Left cardiac atrium (tissue), 4 donors: ENCODE measurements at places on chromosomes 3 and 15. TPM values are rescaled to one million over a fixed set of nuclear protein-coding genes. Genes with fewer than 3 reads are reported as not detected.

- DNase-seq, result no peak
These were observed 12.5 kb downstream of the RBM5 start for GRCh38 chr3:50100956-50101845.

- DNase-seq, result no peak
These were observed 61.4 kb upstream of the C15orf39 start for GRCh38 chr15:75140080-75140879.

- DNase-seq, result peak; percentile 61
These were observed 41.0 kb downstream of the FLNB start for GRCh38 chr3:58049143-58049785.

DNA sequence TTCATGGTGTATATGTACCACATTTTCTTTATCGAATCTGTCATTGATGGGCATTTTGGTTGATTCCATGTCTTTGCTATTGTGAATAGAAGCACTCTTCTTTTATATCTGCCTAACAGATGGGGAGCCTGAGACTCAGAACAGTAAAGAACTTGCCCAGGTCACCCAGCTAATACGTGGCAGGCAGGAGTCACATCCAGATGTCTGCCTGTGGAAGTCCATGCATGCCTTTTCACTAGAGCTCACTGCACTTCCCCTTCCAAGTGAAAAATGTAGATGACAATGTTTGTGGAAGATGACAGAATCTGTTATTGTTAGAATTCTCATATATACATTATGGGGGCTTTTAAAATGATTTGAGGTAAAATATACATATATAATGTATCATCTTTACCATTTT, 165.0 kb downstream of the PDZRN3 start:
- no peak for DNase-seq

GRCh38 chr15:64527263-64527984, 67.0 kb downstream of the ZNF609 start:
- DNase-seq, result no peak

DNA sequence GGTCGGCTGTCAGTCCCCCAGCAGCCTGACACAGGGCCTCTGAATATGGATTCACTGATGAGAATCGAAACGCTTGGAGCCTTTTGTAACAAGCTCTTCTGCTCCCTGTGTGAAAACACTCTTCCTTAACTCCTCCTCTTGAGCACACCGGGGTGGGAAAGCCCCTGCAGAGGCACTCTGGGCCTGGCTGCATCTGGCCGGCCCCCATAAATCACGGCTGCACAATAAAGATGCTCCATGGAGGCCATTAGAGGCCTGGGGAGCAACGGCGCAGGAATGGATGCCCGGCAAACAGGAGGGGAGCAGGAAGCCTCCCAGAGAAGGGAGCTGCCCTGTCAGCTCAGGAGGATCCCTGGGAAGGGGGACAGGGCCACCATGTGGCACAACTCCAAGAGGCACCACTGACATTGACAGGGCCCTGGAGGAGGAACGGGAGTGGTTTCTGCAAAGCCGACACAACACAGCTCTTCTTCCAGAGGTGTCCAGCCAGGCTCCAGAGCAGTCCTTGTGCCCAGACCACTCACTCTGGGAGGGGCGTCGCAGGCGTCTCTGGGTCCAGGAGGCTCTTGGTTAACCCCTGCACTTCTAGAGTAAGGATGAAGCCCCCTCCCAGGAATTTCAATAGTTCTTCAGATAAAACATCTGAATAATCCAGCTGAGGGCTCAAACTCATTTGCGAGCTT, 509.3 kb upstream of the PPP2R3A start:
- DNase-seq, result no peak

GRCh38 chr3:49940667-49941249, 808 bp downstream of the RBM6 start:
- DNase-seq, result no peak

Gene SAXO2
- total RNA-seq, result 2.7 TPM

Gene VEPH1
- 0.42 TPM for total RNA-seq

Gene CHRFAM7A
- total RNA-seq, result 2.8 TPM

DNA sequence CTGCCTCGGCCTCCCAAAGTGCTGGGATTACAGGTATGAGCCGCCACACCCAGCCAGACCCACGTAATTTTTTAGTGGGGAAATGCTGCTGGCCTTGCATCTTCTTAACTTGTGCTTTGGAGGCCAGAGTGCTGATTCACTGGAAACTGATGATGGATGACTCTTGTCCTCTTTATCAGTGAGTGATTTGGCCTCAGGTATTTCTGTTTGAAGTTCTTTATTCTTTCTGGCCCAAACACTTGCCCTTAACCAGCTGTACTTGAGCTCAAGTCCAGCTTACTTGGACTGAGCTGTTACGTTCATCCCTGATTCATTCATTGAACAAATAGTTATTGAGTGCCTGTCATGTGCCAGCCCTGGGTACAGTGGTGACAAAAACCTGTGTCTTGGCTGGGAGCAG, 4.2 kb downstream of the PTPN23 start:
- DNase-seq, result no peak

Gene APBA2
- 0.85 TPM for total RNA-seq

- DNase-seq, result no peak
These were observed 477.1 kb upstream of the NR2F2 start for GRCh38 chr15:95853350-95853749.

Gene IL17RE
- total RNA-seq, result 2.2 TPM

GRCh38 chr15:73677146-73677607, 7.0 kb upstream of the CD276 start:
- DNase-seq, result peak; percentile 65

- DNase-seq, result no peak
These were observed 66.8 kb upstream of the RAD18 start for GRCh38 chr3:9030034-9030433.

Gene CRABP1
- total RNA-seq, result not detected

DNA sequence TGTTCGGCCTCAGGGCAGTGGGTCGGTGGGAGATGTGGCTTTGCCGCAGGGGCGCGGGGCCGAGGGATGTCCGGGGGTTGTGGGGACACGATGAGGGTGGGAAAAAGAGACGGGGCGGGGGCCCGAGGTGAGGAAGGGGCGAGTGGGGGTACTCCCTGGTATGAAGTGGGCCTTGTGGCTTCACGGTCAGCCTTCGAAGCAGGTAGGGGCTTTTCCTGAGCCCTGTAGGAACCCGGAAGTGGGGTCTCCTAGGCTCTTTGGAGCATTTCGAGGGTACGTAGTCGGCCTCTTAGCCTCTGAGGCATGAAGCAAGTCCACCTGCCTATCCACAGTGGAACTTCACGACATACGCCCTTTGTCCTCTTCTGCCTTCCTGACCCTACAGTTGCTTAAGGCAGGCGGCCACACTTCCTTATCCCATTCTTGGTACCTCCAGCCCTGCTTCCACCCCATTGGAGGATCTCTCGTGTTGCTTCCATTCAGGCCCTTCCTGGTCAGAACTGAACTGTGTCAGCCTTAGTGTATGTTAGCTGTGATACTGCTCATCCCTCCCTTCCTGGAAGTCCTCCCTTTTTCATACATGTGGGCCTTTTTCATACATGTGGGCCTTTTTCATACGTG, 389 bp downstream of the ARPC4 start:
- peak; percentile 37 for DNase-seq

Gene GPR149
- total RNA-seq, result not detected

Gene C3orf85
- not detected for total RNA-seq

DNA sequence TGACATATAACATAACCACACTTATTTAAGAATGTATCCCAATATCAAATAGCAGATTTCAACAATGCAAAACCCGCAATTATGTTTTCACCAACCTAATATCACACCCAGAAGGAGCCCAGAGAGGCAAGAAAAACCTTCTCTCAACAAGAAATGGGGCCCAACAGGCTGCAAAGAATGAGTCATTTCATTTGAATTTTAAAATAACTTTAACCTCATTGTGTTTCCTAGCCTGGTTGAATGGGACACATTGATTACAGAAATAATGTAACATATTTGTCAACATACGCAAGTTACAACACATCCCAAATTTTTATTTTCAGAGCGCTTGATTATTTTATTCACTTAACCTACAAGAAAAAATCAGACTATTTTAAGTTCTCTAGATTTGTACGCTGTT, 365.1 kb upstream of the SLCO3A1 start:
- no peak for DNase-seq

GRCh38 chr15:81108427-81108826, 25.6 kb upstream of the CFAP161 start:
- no peak for DNase-seq

Gene ECE2
- total RNA-seq, result not detected

Gene CHDH
- total RNA-seq, result 5.0 TPM

DNA sequence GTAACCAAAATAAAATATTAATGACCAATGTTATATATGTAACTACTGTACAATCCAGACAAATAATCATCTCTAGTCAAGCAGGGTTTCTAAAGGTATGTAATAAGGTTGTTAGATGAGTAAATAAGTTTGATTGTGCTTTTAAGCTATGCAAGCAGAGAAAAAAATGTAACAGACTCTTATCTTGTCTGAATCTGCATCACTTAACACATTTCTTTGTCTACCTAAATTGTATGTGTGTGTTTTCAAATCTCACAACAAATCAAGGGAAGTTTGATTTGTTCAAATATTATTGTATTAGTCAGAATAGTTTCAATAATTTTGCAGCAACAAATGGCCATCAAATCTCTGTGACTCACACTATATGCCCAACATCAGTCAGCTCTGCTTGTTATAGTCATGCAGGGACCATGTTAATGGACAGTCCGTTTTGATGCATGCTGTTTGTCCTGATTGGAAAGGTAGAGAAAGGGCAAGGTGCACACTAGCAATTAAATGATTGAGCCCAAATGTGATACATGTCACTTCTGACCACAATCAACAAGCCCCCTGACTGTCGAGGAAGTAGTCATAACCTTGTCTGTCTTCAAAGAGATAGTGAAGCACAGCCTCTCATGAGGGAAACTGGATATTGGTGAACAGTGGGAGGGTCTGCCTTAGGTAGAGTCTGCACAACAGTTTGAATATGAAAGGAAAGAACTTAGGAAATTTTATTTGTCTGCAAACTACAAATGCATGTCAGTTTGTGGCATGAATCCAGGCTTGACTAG, 349.4 kb upstream of the SATB1 start:
- DNase-seq, result no peak

Gene KCNAB1
- 3.5 TPM for total RNA-seq

- DNase-seq, result no peak
These were observed 82.2 kb downstream of the CPN2 start for GRCh38 chr3:194268654-194269512.

- no peak for DNase-seq
These were observed 87.1 kb downstream of the SCN11A start for GRCh38 chr3:38964646-38965045.

DNA sequence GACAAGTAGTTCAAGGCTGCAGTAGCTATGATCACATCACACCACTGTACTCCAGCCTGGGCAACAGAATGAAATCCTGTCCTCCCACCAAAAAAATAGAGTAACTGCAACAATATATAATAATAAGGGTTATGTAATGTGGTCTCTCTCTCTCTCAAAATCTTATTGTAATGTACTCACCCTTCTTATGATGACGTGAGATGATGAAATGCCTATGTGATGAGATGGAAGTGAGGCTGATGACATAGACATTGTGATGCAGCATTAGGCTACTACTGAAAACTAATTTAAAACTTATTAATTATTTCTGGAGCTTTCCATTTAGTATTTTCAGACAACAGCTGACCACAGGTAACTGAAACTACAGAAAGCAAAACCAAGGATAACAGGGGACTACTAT, 27.4 kb downstream of the TASOR start:
- DNase-seq, result no peak

GRCh38 chr3:149977386-149977785, 6.7 kb upstream of the PFN2 start:
- DNase-seq, result no peak

DNA sequence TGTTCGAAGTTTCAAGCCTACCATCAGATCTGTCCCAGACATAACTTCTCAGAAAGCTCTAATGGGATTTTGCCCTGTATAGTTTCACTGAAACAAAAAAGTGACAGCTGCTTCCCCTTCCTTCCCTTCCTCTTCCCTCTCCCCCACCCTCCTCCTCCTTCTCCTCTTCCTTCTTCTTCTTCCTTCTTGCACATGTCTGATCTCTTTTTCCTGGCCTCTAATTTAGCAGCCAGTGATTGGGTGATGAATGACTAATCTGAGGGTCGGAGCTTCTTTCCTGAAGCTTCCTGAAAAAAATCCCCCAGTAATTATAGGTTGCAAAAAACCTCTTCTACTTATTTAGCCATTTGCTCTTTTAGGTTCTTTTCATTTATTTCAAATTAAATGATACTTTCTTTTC, 168.7 kb downstream of the POTEB3 start:
- DNase-seq, result no peak

Gene MUSTN1
- 14.8 TPM for total RNA-seq

Gene RHOV
- not detected for total RNA-seq

GRCh38 chr15:28013976-28014375, 85.1 kb downstream of the OCA2 start:
- no peak for DNase-seq

DNA sequence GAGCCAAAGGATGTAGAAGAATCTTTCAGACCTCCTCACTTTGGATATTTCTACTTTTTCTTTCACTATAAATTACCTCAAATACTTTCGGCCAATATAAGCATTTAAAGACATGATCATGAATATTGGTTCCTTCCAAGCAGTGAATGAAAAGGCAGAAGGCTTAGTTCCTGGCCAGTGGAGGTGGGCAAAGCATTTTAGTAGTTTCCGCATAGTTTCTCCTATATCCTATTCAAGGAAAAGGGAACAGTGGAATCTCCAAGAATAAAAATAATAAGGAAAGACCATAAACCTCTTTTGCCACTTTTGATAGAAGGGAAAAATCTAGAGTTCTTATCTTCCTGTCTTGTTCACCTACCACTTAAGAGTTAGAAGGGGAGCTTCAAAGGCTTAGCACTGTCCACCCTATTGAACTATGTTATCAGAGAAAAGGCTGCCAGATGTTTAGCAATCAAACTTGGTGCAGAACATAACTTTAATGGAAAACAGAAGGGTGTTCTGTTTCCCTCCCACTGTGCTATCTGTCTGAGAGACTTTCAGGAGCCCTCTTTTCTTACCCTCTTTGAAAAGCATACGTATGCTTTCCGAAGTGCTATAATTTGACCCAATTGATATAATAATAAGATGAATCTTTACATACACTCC, 155.6 kb upstream of the DPH6 start:
- no peak for DNase-seq

Gene MOBP
- 0.10 TPM for total RNA-seq

GRCh38 chr3:167814441-167814951, 79.0 kb downstream of the SERPINI1 start:
- DNase-seq, result peak; percentile 18

Gene ACTC1
- total RNA-seq, result 14,182 TPM

DNA sequence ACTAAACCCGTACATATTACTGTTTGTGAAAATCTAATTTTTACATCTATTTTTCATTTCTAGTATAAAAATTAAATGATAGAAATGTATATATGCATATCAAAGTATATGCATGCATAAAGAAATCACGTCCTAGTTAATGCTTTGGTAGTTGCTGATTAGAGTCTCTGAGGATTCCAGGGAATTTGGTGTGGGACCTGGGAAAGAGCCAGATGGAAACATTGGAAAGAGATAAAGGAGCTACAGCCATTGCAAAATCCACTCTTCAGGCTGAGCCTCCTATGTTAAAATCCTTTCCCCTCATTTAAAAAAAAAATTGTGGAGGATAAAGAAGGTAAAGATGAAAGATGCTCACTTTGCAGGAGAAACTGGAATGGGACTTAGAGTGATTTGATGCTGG, 134.1 kb downstream of the SRGAP3 start:
- DNase-seq, result no peak
